Naive thymus-derived CD8-positive, alpha-beta T cell (primary cell): ENCODE measurements at places on chromosomes 2 and 18.
A peak's percentile ranks its signal among the peaks of the same experiment; 100 is the strongest.

GRCh38 chr2:171307560-171307959 lies 126.2 kb downstream of the METTL8 start:
- no peak for DNase-seq

DNA sequence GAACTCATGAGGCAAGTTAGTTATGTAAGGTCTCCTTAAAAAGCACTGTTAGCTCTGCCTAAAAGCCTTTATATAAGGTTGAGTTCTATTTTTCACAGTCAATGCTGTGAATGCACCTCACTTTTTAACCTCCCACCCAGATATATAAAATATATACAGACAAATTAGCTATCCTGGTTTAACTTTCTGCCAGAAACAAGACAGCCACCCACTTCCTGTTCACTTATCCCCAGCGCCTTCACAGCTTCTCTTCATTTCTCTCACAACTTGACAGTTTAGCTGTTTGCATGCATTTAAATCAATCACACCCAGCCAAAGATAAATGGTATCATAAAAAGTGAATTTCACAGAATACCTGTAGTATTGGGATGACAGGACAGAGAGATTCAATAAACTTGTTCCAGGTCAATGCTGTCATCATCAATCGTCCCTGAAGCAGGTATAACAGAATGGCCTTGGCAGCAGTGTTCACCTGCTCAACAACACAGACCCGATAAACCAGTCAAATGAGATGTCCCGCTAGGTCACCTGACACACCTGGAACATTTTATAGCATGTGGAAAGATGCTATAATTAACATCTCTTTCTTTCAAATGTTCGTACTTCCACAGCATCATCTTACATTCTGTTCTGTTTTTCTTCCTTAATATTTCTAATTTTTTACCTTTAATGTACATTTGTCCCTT lies 55.7 kb downstream of the RTTN start:
- no peak for DNase-seq

- no peak for DNase-seq
Measured at GRCh38 chr2:223095207-223095606, 43.2 kb downstream of the KCNE4 start.

DNA sequence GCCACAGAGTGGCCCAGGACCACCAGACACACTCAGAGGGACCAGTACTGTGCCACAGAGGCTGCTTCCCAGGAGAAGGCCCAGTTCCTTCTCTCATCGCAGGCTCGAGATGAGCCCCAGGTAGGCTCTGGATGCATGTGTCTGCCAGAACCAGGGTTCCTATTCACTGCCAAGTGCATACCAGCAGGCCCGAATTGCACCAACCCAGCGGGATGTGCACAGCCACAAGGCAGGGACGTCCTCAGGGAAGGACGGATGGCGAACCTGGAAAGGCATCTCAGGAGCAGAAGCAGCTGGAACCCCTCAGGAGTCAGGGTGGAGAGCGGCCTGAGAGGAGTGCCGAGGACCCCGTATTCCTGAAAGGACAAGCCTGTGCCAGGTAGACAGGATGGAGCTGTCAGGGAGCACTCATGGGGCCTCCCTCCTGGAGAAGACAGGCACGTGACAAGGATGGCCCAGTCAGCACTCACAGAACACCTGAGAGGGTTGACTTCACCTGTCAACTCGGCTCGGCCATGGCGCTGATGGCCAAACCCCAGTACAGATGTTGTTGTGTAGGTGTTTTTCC lies 73.7 kb downstream of the PTGR3 start:
- DNase-seq: no peak

GRCh38 chr2:120631724-120632123 lies 103.9 kb upstream of the GLI2 start:
- DNase-seq: no peak

DNA sequence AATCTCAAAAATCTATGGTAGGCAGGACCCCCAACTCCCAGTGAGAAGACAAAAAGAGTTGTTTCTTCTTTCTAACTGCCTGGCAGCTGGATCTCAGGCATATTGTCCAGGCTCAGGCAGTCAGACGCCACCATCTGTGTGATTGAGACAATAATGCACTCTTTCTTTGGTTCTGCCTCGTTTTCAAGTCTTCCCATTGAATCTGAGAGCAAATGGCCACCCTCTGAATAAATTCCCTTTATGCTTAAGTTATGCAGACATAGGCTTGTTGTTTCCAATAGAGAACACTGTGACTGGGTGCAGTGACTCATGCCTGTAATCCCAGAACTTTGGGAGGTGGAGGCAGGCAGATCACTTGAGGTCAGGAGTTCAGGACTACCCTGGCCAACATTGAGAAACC lies 15.3 kb upstream of the CD207 start:
- DNase-seq: no peak

DNA sequence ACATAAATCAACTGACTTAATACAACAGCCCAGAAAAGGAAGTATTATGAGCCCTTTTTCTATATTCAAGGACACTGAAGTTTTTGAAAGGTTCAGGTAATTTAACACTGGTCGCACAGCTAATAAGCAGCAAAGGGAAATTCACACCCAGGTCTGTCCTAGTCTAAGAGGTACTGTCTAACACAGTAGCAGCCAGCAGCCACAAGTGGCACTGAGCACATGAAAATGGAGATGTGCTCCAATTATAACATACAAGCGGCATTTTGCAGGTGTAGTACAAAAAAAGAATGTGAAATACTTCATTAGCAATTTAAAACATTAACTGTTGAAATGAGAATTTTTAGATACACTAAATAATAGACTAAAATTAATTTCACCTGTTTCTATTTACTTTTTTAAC lies 23.4 kb downstream of the SPRED2 start:
- DNase-seq: no peak

DNA sequence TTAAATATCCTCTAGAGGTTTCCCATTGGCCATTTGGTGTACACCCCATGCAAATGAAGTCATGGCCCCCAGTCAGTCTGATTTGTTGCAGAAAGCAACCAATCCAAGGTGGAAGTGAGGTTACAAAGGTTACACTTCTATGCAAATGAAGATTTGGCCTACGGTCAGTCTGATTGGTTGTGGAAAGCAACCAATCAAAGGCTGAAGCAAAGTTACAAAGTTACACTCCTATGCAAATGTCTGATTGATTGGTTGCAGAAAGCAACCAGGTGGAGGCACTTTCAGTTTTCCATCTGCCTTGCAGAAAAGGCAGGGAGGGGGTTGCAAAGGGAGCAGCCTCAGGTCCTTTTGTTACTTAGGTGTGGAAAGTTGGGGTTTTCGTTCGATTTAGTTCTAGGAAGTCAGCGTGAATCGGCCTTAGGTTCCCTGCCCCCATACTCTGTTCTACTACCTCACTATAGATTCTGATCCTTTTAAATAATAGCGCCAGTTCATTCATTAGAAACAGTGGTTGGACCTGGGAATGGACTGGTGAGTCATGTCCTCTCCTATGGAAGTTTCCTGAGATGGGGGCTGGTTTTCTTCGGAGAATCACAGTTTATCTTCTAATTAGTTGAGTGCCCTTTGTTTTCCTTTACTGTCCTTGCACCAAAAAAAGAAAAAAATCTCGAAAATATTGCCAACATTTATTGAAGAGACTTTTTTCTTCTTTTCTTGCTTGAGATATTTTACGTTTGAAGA lies 279.5 kb downstream of the AGAP1 start:
- no peak for DNase-seq

DNA sequence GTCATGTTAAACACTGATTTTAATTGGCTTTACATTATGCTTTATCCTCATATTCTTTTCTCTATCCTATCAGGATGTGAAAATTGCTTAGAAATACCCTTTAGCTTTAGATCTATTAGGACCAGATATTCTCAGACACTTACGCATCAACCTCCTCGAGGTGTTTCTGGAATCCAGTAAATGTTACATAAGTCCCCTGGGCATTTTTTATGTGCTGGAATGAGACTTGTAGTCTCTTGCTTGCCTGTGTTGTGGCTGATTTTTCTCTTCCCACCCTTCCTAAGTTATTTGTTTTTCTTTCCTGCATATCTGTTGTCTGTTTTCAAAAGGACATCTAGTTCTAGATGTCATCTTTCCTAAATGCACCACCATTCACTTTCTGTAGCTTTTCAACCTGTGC lies 197.1 kb downstream of the CCDC85A start:
- DNase-seq: no peak

DNA sequence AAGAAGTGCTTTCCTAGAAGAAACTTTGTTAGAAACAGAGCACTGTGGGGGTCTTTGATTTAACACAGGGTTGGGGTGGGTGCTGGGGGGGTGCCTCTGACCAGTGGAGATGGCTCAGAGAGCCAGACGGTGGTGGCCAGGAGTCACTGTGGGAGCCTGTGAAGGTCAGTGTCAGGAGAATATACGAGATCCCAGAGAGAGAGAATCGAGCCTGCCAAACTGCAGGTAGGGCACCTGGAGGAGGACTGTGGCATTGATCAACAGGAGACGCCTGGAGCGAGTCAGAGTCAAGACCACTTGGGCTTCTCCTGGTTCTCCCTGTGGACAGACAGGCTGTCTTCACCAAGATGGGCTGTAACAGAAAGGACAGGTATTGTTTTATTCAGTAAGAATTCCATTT lies 136.5 kb upstream of the TWIST2 start:
- DNase-seq: no peak

DNA sequence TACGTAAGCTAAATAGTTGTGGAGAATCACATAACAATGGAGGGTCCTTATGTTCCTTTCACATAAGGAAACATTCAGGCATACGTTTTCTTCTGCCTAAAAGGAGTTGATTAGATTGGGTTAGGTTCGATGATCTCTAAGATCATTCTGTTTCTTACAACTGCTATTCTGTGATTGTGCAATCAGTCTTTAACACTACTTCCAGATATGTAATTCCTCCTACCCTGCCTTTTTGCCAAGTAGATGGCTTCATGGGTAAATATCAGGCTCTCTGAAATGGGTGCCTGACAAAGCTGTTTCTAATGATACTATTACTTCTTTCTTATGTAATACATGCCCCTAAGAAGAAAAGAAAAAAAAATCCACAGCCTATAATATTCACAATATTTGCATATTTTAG lies 321.5 kb downstream of the XIRP2 start:
- no peak for DNase-seq

DNA sequence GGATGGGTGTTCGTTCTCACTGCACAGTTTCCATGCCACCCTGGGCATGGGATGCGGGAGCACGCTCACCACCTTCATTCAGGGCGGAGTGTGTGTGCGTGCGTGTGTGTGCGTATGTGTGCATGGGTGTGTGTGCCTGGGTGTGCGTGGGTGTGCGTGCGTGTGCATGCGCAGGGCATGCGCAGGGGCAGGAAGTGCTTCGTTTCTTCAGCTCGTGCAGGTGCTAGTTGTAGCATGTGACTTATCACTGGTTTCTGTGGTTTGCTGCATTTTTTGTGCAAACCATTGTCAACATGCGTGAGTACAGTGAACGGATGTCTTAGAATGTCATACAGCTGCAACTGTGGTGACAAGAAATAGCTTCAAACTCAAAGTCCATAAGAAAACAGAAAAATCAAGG lies 179.5 kb downstream of the PTGR3 start:
- DNase-seq: peak; percentile 51
